SIG-M5 (cell line): ENCODE measurements at places on chromosomes 2 and 18.

GRCh38 chr2:25897506-25897905 lies 19.2 kb upstream of the ASXL2 start:
- no peak for DNase-seq

DNA sequence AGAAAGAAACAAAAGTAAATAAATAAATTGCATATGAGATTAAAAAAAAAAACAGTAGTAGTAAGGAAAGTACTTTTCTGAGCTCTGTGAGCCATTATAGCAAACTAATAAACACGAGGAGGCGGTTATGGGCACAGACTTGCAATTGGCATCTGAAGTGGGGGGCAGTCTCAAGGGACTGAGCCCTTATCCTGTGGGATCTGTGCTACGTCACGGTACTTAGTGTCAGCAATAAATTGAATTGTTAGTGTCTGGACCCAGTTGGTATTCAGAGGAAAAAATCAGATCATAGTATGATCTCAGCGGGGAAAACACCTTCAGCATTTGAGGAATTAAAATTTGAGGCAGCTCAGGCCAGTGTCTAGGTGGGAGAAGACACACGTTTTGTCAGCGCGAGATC lies 76.6 kb upstream of the TEX51 start:
- DNase-seq: no peak

- DNase-seq: no peak
These were observed 52.9 kb upstream of the SPATS2L start for GRCh38 chr2:200253639-200254038.

DNA sequence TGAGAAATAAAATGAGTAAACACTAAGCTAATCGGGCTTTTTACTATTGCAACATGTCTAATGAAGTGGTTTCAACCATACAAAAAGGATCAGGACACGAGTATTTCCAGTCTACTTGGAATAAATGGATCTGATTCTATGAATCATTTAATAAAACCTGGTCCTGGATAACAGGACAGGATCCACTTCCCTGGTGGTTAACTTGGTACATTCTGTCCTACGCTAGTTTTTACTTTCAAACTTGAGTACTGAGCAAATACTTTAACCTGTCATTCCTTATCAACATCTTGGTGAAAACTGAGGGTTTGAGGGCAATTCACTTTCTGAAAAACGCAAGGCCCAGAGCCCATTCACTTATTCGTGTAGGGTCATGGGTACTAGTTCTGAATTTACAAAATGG lies 33.5 kb downstream of the CHST10 start:
- no peak for DNase-seq

- no peak for DNase-seq
These were observed 222.4 kb upstream of the RAB12 start for GRCh38 chr18:8386669-8387380.

DNA sequence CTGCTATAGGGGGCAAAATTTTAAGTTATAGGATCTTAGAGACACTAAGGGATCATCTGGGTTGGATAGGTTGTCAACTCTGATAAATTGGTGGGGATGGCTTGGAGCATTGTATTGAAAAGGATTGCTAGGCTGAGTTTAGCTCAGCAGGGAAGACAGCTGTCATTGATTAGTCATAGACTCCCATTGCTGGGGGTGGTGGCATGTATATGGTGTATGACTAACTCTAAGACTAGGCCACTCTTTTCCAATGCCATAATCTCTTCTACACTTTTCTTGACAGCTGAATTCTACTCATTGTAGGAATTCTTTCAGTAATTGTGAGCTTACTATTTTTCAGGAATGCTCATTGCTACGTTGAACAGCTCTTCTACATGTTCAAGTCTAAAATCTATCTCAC lies 81.3 kb upstream of the PELI1 start:
- no peak for DNase-seq

- DNase-seq: no peak
These were observed 160.2 kb upstream of the CCDC68 start for GRCh38 chr18:55119434-55119833.

DNA sequence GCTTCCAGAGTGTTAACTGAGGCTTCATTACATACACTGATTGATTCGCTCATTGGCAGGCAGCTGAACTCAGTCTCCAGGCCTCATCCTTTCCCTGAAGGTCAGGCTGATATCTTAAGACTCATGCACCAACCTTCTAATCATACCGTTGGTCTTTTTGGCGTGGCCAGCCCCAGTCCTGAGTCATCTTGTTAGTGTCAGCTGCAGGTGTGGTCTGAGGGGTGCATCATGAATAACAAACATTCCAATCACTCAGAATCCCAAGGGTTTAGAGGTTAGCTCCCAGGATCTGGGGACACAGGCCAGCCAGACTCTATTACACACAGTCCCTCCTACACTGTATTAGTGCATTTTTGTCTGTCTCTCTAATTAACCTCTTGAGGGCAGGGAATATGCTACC lies 271.5 kb downstream of the HRH4 start:
- no peak for DNase-seq

DNA sequence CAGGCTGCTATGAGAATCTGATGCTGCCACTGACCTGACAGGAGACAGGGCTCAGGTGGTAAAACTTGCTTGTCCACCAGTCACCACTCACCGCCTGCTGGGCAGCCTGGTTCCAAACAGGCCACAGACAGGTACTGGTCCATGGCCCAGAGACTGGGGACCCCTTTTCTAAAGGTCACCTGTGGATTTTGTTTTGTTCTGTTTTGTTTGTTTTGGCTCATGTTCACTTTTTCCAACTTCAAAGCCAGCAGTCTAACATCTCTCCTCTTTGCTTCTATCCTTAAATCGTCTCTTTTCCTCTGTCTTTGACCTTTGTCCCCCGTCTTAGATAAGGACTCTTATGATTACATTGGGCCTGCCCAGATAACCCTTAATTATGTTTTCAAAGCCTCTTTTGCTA lies 3.3 kb upstream of the CERKL start:
- no peak for DNase-seq

DNA sequence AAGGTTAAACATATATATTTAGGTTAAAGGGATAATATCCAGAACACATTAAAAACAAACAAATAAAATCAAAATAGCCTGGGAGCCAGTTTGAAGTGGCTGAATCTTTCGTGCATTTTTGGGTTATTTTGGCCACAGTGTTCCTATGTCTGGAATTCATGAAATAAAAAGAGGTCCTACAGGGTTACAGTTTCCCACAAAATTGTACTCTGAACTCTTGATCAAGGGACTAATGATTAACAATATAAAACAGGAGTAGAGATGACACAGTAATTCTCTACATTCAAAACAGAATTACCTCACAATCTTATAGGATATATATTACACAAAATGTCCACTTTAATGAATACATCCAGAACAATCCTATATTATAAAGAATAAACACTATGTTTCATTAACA lies 24.9 kb downstream of the VPS4B start:
- DNase-seq: no peak

DNA sequence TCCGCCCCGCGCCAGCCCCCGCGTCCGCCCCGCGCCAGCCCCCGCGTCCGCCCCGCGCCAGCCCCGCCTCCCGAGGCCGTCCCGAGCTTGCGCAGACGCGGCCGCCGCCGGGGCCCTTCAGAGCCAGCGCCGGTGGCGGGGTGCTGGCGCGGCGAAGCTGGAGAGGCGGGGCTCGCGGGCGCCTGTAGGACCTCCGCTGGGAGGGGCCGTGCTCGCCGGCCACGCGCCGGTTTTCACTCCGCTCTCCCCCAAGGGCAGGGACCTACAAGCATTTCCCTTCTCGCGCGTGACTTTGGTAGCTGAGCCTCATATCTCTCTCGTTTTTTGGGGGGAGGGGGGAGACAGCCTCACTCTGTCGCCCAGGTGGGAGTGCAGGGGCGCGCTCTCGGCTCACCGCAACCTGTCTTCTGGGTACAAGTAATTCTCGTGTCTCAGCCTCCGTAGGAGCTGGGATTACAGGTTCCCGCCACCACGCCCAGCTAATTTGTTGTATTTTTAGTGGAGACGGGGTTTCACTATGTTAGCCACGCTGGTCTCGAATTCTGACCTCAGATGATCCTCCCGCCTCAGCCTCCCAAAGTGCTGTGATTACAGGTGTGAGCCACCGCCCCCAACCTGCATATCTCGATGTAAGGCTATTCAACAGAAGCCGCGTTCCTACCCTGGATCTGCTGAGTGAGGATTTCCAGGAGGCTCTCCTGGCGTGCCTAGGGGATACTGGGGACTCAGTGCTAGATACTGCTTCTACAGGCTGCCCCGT lies at the start of gene ZNF514:
Gene ZNF514, minus strand, starts transcription at position 159 of the 760 bp plus-strand sequence. CDS start 6,595 bp downstream, outside the sequence.
- no peak for DNase-seq

DNA sequence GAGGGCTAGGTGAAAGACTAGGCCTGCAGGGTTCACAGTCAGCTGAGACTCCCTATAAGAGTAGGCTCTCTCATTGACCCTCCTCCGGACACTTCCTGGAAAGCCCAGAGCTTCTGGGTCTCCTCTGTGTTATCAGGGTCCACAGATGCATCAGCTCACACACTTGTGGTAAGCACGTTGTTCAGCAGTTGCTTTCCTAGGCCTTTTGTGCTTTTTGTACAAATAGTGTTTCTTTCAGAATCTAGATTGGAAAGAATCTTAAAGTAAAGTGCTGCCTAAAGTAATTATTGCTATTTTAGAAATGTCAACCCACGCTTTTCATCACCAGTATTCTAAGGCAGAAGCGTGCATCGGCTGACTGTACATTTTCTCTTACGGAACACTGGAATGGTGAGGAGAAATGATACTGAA lies 15.5 kb downstream of the SLC9A2 start:
- no peak for DNase-seq

DNA sequence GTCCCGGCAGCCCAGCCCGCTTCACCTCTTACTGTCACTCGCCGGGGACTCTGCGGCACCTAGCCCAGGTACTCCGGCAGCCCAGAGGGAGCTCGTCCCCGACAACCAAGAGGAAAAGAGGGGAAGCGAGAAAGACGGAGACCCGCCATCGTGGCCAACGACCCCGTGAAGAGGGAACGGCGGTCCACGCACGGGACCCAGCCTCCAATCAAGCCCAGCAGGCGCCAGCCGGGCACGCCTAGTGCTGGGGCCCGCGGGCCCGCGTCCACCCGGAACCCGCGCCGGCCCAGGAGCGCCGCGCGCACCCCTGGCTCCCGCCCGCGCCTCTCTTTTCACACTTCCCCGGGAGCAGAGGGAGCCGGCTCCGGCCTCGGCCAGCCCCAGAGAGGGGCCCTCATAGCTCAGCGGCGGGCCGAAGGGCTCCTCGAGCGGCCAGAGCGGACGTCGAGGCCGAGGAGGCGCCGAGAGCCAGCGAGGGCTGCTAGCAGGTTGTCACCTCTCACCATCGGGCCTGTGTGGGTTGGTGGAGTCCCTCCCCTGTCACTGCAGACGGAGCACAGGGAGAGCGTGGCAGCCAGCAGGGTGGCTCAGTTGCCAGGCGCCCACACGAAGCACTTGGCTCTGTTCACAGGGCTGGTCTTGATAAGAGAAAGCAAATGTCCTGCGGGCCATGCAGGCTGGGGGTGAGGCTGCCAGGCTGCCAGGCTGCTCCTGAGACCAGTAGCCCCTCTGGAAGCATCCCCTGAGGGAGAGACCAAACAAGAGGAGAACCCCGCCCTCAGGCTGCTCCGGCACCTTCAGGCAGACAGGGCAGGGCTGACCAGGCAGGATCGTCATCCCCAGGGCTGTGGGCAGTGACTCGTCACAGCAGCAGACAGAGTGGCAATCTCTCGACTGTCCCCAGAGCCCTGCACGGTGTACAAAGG lies 36.9 kb upstream of the KLF11 start:
- no peak for DNase-seq

DNA sequence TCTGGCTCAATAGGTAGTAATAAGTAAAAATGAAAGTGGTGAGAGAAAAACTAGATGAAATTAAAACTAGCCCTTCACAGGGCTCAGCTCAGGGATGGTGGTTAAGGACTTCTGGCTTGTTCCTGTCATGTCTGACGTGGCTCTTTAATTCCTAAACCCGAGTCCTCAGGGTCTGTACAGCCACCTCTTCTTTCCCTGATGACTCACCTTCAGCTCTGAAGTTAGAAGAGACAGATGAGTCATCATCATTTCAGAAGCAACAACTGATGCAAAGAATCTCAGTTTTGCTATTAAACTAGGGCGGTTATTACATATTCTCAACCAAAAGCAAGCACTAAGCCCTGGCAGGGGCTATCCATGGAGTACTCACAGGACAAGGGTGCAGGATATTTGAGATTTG lies 24.0 kb upstream of the ITGB6 start:
- no peak for DNase-seq

DNA sequence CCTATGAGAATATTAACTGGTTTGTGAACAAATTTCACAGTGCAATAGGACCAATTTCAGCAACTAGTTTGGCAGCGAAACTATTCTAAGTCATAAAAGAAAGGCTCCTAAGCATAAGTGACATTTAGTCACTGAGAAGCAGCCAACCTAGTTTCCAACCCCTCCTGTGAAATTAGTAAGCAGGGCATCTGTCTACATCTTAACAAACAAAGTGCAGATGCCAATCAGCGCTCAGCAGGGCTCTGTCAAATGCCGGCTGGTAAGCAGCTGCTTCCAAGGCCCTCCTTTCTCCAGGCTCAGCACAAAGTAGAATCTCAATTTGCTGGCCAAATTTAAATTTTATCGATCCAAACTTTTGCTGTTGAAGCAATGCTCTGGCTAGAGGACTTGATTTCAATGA lies 124.7 kb downstream of the ICOS start:
- DNase-seq: no peak

DNA sequence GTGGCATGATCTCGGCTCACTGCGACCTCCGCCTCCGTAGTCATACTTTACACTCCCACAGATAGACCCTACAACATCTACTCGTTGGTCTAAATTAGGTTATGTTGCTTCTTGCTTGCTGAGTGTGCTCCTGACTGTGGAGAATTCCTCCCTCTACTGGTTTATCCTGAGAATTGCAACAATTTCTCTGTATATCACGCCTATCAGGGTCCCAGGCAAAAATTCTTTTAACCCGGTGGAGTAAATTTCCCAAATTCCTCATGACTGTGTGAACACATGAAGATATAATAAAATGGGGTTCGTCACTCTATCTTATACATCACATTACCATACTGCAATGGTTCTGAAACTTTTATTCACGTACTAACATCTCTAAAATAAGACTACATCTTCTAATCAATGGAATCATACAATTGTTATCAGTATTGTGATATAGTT lies 156.7 kb downstream of the EVA1A start:
- no peak for DNase-seq

DNA sequence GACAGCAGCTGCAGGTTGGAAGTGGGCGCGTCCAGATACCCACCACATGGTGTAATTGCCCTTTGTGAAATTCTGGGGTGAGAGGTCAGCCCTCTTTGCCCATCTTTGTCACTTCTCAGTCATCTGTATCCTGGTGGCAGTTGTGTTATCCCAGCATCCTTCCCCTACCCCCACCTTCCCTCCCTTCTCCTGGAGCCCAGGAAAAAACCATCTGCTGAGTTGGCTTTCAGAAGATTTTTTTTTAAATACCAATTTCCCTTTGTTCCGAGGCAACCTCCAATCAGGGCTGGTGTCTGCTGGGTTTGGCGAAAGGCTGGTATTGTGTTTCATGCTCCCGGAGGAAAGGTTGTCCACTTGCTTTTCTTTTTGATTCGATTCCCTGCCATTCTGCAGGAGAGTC lies 35.2 kb downstream of the SETBP1 start:
- no peak for DNase-seq

GRCh38 chr2:231152800-231153557 lies 28.1 kb upstream of the HTR2B start:
- DNase-seq: no peak
